Vagina (tissue), 2 donors: ENCODE measurements at places on chromosomes 4 and X.

- DNase-seq: no peak
Measured at GRCh38 chr4:1160351-1160750, 12.0 kb downstream of the SPON2 start.

DNA sequence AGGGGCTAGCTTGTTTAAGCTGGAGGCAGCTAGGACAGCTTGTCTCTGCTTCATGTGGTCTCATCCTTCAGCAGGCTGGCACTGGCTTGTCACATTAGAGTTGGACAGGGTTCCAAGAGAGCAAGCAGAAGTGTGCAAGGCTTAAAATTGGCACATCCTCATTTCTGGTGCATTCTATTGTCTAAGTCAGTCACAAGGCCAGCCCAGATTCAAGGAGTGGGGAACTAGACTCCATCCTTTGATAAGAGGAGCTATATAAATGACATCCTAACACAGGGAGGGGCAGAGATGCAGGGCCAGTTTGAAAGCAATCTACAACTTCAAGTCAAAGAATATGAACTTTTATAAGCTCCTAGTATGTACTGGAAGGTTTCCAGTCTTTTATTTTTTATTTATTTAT is 313.2 kb downstream of the PTTG2 start:
- no peak for DNase-seq

GRCh38 chrX:23052324-23052723 is 52.6 kb downstream of the DDX53 start:
- no peak for DNase-seq

- no peak for DNase-seq
Measured at GRCh38 chr4:88297212-88297516, 12.8 kb upstream of the PPM1K start.

- DNase-seq: no peak
Measured at GRCh38 chr4:99102634-99103033, 14.0 kb upstream of the ADH5 start.

GRCh38 chr4:86608757-86609375 is 14.8 kb downstream of the PTPN13 start:
- DNase-seq: no peak

GRCh38 chrX:121581885-121582284 is 534.5 kb downstream of the GLUD2 start:
- no peak for DNase-seq
